Fibroblast of the conjunctiva (primary cell): ENCODE measurements at places on chromosomes 5 and 9.
A peak's percentile ranks its signal among the peaks of the same experiment; 100 is the strongest.

DNA sequence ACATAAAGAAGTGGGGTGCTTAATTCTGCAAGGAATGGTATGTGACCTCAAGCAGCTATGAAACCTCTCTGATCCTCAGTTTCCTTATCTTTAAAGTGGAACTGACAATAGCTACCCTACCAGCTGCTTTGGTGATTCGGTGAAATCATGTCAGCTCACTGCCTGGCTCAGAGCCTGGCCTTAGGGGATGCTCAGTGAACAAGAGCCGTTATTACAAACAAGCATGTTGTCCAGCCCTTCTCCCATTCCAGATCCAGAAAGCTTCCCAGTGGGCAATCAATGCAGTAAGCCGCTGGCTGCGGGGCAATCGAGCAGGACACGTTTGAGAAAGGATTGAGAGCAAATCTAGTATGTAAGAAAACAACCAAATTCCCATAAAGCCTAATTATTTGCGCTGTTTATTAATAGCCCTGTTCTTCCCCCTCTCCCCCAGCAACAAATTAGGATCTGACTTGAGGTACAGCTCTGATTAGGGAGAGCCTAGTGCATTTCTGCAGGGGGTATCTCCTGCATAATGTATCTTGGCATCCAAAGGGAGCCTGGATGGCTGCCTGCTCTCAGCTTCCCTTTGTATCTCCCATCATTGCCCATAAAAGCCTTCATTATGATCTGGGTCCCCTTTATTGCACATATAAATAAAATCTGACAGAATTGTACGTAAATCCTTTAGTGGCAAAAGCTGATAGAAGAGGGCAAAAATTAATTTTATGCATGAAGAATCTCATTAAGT lies 371.4 kb downstream of the TMEM232 start:
- DNase-seq: no peak

GRCh38 chr5:14133394-14133793 lies 9.7 kb upstream of the TRIO start:
- DNase-seq: no peak

GRCh38 chr9:99021512-99021911 lies 77.8 kb downstream of the COL15A1 start:
- DNase-seq: no peak

DNA sequence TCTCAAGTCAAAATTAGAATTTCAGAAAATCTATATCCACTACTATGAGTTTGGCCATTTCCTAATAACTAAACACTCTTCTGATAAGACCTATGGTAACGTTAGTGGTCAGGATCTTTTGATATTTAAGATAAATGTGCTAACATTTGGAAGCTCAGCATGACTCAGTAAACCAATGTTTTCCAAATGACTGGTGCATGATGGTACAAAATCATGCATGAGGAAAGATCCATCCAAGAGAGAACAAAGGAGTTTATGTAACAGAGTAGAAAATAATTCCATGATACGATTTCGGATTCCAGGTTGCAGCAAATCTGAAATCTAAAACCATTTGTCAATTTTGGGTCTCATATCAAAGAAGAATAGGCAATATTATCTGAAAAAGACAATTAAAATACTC lies 279.2 kb downstream of the NSG2 start:
- no peak for DNase-seq

DNA sequence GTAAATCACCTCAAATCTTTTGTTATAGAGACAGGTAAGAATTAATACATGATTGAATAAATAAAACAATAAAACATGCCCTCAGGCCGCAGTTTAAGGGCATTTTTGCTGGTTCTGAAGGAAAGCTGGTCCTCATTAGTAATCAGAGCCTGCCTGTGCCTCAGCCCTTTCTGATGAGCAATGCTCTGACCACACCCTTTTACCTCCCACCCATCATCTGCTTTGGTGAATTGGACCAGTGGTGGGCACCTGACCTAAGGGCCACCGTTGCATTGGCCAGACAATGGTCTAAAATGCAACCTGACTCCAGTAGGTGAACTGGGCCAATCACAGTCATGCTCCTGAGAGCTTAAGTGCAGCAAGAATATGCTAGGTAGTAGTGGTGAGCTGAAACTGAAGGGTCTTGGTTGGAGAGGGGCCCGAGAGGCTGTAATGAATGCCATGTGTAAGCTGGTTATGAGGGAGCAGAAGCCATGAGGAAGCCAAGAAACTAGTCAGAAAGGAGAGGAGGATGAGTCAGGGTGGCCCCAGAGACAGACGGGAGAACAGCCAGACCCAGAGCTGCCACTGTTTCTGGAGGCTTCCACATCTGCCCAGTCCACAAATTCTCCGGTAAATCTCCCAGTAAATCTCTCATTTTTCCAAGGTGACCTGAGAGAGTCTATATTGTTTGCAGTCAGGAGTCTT lies 45.5 kb upstream of the ZSWIM6 start:
- DNase-seq: peak; percentile 75
